ENCODE measurements at places on chromosomes 11 and 22.
A peak's percentile ranks its signal among the peaks of the same experiment; 100 is the strongest.

- DNase-seq = no peak
These were observed 14.5 kb downstream of the ROBO3 start for GRCh38 chr11:124879493-124880289.

DNA sequence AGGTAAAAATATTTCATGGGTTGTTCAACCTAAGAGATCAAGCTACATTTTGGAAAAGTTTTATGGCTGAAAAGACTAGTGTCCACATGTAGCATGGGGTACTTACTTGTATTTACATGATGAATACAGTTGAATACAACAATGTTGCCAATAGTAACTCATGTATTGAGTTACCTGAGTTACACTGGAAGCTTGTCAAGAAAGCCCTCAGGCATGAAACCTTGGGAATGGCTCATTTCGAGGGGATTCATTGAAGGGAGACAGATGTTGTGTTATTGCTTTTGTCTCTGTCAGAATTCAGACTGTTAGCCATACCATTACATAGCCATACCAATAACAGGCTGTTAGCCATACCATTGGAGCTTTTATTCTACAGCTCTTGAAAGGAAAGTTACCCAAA is 9.2 kb downstream of the OR51F2 start:
- no peak for DNase-seq

- DNase-seq = no peak
These were observed 30.9 kb downstream of the MIF start for GRCh38 chr22:23925020-23925606.

GRCh38 chr11:134120921-134121526 is 52.2 kb downstream of the JAM3 start:
- peak; percentile 79 for DNase-seq

- no peak for DNase-seq
These were observed 68.5 kb downstream of the SHANK2 start for GRCh38 chr11:71183878-71184277.

Data from substantia nigra (tissue), 51 donors.